GM12878 (cell line): ENCODE measurements at places on chromosomes 12 and 14. TPM values are rescaled to one million over a fixed set of nuclear protein-coding genes. Genes with fewer than 3 reads are reported as not detected.
A peak's percentile ranks its signal among the peaks of the same experiment; 100 is the strongest.

GRCh38 chr12:123126294-123127181, 24.4 kb downstream of the PITPNM2 start:
- H3K36me3 ChIP-seq: no peaks in the 10 kb centered on the region
- H3K4me3 ChIP-seq: no peak overlapping the region
- no peaks in the 10 kb centered on the region for H3K27me3 ChIP-seq

DNA sequence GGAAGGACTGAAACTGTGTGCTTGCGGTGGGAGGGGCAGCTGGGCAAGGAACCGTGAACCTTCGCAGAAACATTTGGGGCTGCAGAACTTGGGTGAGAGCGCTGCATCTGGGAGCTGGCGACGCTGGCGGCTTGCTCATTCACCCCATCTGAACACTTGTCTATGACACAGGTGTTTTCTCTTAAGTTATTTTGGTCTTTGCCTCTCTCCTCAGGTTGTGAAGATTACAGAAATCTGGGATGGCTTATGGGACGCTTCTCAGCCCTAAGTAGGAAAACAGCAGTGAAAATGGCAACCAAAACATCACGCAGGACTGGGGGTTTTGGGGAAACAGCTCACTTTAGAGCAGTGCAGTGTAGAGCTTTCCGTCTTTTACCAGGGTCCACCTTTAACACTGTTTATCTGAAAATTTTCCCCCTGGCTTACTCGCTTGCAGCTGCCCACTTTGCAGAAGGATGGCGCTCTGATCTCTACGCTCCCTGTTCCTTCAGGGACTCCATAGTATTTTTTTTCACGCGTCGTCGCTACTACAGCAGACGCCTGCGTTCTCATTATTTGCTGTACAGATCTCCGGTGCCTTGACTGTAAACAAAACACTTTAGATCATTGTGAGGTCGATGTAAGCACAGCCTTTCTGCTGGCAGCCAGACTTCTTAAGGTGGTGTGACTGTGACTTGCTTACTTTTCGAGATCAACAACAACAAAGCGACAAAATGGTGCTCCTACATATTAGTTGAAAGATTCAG, 2.7 kb upstream of the CDKN1B start:
- H3K27ac ChIP-seq: peak overlapping the region; percentile 97
- H3K4me3 ChIP-seq: peak overlapping the region; percentile 97
- H3K4me1 ChIP-seq: peaks cover 15% of the 10 kb centered on the region
- no peaks in the 10 kb centered on the region for H3K36me3 ChIP-seq

DNA sequence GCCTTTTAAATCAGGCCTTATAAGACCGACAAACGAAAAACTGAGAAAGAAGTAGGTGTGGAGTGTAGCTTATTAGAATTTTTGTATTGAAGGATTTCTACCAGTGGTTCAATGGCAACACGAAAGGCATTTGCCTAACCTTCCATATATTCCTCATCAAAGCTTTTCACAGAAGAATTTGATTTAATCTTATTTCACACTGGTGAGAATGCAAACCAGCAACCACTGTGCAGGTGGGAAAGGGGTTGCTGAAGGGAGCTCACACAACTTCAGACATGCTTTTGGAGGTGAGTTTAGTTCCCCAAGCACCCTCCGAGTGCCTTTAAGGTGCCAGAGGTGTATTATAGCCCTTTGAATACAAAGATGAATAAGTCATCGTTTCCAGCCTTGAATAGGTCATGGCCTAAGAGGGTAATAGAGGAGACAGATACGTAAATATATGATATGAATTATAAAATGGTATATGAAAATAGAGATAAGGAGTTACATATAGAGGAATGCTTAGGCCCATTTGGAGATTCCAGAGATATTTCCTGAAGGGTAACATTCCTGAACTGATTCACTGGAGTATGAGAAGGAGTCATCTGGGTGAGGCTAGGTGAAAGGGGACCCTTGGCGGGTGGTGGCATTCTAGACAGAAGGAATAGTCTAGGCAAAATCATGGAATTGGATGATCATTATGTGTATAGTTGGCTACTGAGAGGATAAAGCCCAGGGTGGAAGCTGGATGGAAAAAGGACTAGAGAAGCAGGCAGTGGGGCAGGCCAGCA, 6.4 kb downstream of the ERP27 start:
- H3K27me3 ChIP-seq: no peaks in the 10 kb centered on the region
- DNase-seq: no peak
- H3K36me3 ChIP-seq: peaks cover 4% of the 10 kb centered on the region; the same call in 1 of the 2 replicates

DNA sequence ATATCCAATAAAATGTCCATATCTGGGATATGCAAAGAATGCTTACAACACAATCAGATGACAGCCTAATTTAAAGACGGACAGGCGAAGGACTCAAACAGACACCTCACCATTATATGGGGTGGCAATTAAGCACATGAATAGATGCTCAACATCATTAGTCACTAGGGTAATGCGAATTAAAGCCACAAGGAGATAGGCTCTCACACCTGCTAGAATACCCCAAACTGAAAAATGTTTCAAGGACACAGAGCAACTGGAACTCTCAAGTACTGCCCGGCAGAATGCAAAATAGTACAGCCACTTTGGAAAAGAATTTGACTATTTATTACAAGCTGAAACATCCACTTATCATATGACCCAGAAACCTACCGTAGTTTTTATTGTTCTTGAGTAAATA, 42.9 kb downstream of the FERMT2 start:
- DNase-seq: no peak
- H3K36me3 ChIP-seq: no peaks in the 10 kb centered on the region
- no peaks in the 10 kb centered on the region for H3K27me3 ChIP-seq
- H3K4me1 ChIP-seq: no peaks in the 10 kb centered on the region
- no peak overlapping the region for H3K27ac ChIP-seq

- no peaks in the 10 kb centered on the region for H3K36me3 ChIP-seq
- DNase-seq: no peak
- H3K27me3 ChIP-seq: peaks cover 1% of the 10 kb centered on the region; the same call in 1 of the 2 replicates
- no peak overlapping the region for H3K4me3 ChIP-seq
- no peak overlapping the region for H3K27ac ChIP-seq
These were observed 6.0 kb upstream of the ACVRL1 start for GRCh38 chr12:51901121-51901817.

GRCh38 chr14:47189911-47190484, 485.4 kb downstream of the MDGA2 start:
- no peak overlapping the region for H3K27ac ChIP-seq
- H3K36me3 ChIP-seq: no peaks in the 10 kb centered on the region
- H3K27me3 ChIP-seq: no peaks in the 10 kb centered on the region
- DNase-seq: no peak

GRCh38 chr14:105601360-105602242, 75.2 kb downstream of the TMEM121 start:
- H3K27ac ChIP-seq: no peak overlapping the region
- no peak for DNase-seq
- H3K27me3 ChIP-seq: no peaks in the 10 kb centered on the region
- H3K36me3 ChIP-seq: no peaks in the 10 kb centered on the region
- no peaks in the 10 kb centered on the region; the same call in 1 of the 2 replicates for H3K4me1 ChIP-seq

DNA sequence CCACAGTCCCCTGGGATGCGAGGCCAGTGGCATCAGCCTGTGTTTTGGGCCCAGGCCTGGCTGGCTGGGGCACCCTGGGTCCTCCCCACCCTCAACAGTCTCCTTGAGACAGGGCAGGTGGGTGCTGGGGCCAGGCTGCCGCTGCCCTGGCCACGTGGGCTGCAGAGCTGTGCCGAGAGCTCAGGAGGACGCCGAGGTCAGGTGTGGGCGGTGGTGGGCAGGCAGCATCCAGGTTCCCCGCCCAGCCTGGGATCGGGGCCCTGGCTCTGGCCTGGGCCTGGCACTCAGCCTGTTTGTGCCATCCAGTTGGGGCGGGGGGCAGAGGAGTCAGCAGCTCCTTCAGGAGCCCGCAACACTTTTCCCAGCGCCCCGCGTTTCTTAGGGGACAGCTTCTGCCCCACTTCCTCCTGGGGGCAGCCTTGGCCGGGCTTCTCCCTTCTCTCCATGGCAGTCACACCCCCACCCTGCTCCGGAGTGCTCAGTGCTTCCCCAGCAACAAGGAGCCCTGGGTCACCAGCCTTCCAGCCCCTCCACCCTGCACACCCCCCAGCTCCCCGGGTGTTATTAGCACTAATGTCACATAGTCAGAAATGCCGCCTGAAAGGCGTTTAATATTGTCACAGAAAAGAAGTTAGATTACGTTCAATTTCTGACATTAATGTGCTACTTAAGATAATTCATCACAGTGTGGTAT, 30.8 kb downstream of the KIF26A start:
- DNase-seq: no peak
- no peak overlapping the region for H3K27ac ChIP-seq
- H3K36me3 ChIP-seq: no peaks in the 10 kb centered on the region
- H3K27me3 ChIP-seq: no peaks in the 10 kb centered on the region
- H3K4me1 ChIP-seq: no peaks in the 10 kb centered on the region

DNA sequence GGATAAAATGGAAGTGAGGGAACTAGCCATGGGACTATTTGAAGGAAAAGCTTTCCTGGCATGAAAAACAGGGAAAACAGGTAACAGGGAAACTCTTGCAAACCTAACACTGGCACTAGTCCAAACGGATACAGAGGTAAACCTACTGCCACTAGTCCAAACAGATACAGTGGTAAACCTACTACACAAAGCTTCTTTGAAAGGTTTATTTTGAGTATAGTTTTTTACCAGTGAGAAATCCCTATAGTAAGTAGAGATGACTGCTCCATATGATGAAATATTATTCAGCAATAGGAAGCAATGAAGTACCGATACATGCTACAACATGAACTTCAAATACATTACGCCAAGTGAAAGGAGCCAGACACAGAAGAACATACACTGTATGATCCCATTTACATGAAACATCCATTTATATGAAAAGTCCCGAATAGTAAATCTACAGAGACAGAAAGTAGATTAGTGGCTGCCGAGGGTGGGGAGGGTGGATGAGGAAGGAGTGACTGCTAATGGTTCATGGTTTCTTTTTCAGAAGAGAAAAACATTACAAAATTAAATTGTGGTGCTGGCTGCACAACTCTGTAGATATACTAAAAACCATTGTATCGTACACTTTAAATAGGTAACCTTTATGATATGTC, 25.5 kb downstream of the SPTLC2 start:
- H3K27ac ChIP-seq: peak overlapping the region; percentile 29
- no peaks in the 10 kb centered on the region for H3K27me3 ChIP-seq
- DNase-seq: no peak
- H3K36me3 ChIP-seq: peaks cover 10% of the 10 kb centered on the region; the same call in 1 of the 2 replicates

DNA sequence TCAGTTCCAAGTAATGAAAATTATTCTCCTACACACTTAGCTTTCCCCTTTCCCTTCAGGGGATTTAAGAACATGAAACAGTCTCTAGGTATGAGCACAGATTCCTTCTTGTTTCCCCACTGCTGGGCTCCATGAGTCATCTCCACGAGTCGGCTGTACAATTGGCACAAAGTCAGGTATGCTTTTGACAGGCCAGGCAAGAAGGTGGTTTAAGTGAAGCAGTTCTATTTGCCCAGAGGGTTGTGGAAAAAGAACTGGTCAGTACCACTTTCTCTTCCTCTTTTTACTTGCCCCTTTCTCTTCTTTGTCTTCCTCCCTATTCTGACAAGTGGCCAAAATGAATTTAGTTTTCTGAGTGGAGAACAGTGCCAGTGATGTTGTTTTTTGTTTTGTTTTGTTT, 16.3 kb downstream of the DYNC1H1 start:
- H3K36me3 ChIP-seq: peaks cover 27% of the 10 kb centered on the region
- H3K4me1 ChIP-seq: peaks cover 9% of the 10 kb centered on the region
- H3K4me3 ChIP-seq: no peak overlapping the region
- H3K27me3 ChIP-seq: no peaks in the 10 kb centered on the region
- DNase-seq: peak; percentile 77

GPR84 gene
- 2.7 and 3.1 TPM in 2 replicates for polyA plus RNA-seq

DPY19L2 gene
- 0.15 and 0.22 TPM in 2 replicates for polyA plus RNA-seq

FAR2 gene
- polyA plus RNA-seq: 0.34 and 0.62 TPM in 2 replicates

SOAT2 gene
- 0.46 and 0.79 TPM in 2 replicates for polyA plus RNA-seq

CPNE6 gene
- 0.20 and 0.42 TPM in 2 replicates for polyA plus RNA-seq
